ENCODE measurements at places on chromosomes 6 and 20.

- DNase-seq = no peak
Observed at GRCh38 chr6:118295336-118295735, 252.8 kb upstream of the PLN start.

- no peak for DNase-seq
Observed at GRCh38 chr6:63424636-63425035, 104.9 kb upstream of the LGSN start.

DNA sequence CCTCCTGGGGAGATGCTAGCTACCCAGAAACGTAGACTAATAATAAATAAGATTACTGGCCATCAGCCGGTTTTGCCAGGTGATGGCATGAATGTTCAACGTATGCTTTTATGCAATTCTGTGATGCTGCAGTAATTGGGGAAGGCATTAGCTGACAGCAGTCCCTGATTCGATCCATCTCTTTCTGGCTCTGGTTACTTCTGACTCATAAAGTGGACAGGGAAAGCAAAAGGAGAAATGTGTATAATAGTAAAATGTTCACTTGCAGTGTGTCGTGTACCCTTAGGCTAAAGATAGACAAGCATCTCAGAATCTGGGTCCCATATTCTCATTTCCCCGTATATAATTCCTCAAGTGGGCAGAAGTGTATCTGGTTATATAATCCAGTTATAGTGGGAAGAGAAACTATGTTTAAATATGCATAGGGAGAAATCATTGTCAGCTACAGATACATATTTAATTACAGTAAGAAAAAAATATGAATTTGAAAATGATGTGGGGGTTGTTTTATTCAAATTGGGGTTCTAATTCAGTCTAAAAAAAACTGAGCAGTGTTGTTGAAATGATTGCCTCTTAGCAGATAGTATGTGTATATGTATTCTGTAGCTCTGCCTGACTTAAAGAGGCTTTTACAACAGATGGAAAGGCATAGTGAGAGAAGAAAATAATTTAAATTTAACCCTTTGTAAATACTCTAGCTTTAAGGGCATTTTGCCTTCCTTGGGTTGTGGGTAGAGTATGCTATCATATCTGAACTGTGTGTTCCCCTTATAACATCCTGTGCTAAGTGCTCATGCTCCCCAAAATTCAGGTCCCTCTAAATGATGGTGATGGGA is 40.6 kb downstream of the DOK5 start:
- DNase-seq = no peak

GRCh38 chr6:130366107-130367005 is 539 bp downstream of the TMEM200A start:
- no peak for DNase-seq

DNA sequence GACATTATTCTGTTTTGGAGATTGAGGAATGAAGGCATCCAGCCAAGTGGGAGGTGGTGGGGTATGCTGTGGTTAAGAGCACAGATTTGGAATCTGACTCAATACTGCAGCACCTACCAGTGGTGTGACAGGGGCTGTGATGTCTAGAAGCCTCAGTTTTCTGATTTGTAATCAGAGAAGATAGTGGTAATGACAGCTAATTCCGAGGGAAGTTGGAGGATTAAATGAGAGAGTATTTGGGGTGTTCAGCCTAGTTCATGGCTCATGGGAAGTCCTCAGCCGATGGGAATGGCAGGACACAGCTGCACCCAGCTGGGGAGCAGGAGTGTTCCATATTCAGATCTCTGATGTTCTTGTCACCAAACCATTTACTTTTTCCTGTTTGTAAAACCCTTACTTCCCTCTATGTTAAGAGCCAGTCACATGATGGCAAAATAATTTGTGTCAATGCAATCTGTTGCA is 9.3 kb downstream of the SLC9A8 start:
- no peak for DNase-seq

GRCh38 chr20:47672886-47673670 is 112.2 kb downstream of the SULF2 start:
- no peak for DNase-seq

DNA sequence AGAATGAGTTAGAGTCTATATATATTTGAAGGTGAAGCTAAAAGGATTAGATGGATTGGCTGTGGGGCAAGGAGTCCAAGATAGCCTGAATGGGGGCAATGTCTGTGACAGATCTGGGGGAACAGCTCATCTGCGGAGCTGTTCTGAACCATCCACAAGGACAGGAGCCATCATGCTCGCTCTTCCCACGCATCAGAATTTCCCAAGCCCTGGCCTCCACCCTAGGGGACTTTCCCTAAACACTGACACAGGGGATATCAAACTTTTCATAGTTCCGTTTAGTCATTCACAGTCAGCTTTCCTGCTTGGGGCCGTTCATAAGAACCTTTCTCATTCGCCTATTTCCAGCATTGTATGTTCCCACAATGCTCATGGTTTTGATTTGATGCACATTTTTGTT is 37.6 kb upstream of the CCN6 start:
- no peak for DNase-seq

- DNase-seq = no peak
Observed at GRCh38 chr6:131936156-131936555, 15.0 kb downstream of the CCN2 start.

- no peak for DNase-seq
Observed at GRCh38 chr20:62367633-62368391, 700 bp upstream of the LAMA5 start.

- no peak for DNase-seq
Observed at GRCh38 chr20:23123886-23124285, 37.8 kb upstream of the CD93 start.

DNA sequence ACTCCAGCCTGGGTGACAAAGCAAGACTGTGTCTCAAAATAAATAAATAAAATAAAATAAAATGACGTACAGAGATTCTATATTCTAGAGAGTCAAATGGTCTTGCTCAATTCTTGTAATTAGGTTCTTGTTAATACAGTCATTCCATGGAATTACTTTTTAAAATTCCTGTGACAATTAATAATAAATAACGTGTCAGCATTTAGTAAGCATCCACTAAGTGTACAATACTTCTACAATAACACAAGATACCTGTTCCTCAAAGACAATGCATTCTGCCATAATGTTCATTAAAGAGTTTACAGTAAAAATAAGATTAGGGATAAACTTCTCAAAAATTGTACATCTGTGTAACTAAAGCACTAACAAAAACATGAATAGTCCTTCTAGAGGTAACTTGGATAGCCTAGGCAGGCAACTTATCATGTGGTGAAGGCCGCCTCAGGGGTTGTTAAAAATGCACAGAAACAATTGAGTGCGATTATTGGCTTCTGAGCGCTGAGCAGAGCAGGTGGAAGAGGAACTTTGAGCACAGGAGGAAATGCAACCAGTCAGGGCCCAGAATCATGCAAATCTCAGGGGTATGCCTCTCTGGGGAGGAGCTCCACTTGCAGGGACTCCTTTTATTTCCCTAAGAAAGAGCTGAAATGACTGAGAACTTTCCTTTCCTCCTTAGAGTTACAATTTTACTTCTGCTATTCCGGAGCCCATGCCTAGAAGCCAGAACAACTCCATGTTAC is 37.1 kb downstream of the QRSL1 start:
- no peak for DNase-seq

DNA sequence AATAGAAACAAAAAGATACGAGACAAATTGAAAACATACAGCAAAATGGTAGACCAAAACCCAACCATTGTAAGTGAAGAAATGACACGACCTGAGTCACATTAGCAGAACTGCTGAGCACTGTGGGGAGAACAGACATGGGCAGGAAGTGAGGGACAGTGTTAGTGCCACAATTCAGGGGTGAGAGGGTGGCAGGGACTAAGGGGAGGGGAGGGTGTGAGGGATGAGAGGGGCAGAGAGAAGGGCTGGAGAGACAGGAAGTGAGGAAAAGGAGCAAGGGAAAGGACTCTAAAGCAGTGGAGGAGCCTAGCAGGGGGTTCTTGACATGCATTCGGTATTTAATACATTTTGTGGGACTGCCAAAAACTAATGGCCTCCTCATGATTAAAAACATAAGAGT is 45.0 kb upstream of the TRIM26 start:
- DNase-seq = no peak

GRCh38 chr6:144769142-144769541 is 484.0 kb downstream of the UTRN start:
- DNase-seq = no peak

- no peak for DNase-seq
Observed at GRCh38 chr6:56649782-56650181, 7.1 kb upstream of the DST start.

DNA sequence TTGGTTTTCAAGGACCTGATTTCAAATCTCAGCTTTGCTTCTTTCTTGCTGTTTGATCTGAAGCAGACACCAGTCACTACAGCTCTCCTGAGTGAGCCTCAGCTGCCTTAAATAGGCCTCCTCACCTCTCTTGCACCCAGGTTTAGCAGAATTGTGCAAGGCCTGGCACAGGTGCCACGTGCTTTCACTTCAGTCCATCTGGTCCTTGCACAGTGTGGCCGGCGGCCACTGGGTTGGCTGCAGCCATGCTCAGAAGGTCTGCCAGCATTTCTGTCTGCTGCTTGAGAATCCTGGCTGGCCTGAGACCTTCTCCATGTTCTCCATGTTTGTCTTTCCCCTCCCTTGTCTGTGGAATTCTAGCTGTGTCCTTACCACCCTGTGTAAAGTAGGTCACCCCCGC is 14.5 kb upstream of the DAAM2 start:
- no peak for DNase-seq

DNA sequence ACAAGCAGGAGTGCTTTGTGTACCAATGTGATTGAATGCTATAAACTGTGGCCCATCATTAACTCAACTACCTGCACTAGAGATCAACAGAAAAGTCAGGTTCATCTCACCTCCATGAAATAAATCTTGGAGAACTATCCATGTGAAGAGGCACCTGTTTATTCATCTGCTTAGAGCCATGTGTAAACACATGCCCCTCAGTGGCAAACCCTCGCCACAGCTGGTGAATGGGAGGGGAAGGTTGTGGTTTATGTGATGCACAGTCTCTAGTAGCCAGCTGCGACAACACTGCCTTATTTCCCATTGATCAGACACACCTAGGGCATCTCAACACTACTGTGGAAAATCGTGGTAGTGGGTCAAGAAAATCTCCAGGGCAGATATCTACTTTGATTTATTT is 640.2 kb downstream of the PTPRT start:
- no peak for DNase-seq

DNA sequence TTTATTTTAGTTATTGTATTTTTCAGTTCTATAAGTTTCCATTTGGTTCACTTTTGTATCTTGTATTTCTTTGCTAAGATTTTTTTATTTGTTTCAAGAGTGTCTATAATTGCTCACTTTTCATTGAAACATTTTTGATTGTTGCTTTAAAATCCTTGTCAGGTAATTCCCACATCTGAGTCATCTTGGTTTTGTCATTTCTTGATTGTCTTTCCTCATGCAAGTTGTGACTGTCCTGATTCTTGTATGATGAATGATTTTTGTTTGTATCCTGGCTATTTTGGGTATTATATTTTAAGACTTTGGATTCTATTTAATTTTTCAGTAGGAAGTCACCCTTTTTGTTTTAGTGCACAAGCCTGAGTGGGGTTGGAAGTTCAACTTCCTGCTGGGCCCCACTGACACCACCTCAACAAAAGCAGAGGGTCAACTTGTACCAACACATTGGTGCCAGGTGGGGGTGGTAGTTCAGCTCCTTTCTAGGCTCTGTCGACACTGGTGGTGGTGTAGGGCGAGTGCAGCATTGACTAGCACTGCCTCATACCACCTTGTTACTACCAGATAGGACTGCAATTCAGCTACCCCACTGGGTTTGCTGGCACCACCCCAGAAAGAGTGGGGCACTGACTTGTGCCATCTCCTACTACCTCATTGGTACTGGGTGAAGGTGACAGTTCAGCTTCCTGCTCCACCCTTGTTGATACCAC is 8.8 kb downstream of the RSPH3 start:
- DNase-seq = no peak

DNA sequence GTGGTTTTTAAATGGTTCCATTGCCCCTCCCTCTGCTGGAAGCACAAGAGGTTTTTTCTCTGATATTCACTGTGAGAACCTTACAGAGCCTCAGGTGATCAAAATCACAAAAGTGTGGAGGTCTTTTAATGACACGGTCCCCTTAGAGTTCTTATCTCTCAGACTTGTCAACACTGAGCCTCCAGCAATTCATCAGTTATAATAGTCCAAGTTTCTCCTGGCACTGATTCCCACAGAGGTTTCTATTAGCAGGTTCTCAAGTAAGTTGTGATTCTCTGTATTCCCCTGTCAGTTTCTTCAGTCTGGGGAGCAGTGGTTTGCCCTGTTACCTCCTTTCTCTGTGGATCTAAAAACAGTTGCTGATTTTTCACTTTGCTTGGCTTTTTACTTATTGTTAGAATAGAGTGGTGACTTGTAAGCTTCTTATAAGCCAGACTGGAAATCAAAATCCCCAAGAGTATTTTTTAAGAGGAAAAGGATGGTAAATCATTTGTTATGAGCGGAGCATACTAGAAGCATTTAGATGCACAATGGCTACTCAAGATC is 157.4 kb upstream of the BMP5 start:
- DNase-seq = no peak

DNA sequence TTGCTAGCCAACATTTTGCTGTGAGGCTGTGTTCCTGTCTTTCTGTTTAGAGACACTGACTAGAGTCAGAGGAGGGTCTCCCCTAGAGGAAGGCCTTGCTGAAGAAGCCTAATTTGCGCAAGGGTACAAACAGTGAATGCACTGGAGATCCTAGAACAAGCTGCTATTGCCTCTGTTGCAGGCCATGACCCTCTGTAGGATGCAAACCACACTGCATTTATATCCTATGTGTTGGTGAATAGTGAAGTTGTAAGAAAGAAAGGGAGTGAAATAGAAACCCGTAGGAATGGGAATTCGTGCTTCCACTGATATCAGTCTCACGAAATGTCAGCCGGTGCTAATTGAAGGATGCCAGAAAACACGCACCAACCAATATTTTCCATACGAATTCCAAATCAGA is 88.2 kb downstream of the GJA1 start:
- DNase-seq = no peak

GRCh38 chr6:13038741-13039190 is 289.6 kb downstream of the TBC1D7 start:
- no peak for DNase-seq

DNA sequence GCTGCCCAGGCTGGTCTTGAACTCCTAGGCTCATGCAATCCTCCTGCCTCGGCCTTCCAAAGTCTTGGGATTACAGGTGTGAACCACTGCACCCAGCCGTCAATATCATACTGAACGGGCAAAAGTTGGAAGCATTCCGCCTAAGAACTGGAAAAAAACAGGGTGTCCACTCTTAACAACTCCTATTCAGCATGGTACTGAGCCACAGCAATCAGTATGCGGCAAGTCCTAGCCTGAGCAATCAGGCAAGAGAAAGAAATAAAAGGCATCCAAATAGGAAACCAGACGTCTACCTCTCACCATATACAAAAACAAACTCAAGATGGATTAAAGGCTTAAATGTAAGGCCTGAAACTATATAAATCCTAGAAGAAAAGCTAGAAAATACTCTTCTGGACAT is 83.1 kb downstream of the FKBP5 start:
- DNase-seq = no peak

Data from SK-N-MC (cell line).